ENCODE measurements at places on chromosomes 5 and 9. TPM values are rescaled to one million over a fixed set of nuclear protein-coding genes. Genes with fewer than 3 reads are reported as not detected.

The ARHGEF39 gene
- 0.59 TPM for total RNA-seq

The SYNPO gene
- total RNA-seq = 49.3 TPM

The SCGB3A2 gene
- not detected for total RNA-seq

DNA sequence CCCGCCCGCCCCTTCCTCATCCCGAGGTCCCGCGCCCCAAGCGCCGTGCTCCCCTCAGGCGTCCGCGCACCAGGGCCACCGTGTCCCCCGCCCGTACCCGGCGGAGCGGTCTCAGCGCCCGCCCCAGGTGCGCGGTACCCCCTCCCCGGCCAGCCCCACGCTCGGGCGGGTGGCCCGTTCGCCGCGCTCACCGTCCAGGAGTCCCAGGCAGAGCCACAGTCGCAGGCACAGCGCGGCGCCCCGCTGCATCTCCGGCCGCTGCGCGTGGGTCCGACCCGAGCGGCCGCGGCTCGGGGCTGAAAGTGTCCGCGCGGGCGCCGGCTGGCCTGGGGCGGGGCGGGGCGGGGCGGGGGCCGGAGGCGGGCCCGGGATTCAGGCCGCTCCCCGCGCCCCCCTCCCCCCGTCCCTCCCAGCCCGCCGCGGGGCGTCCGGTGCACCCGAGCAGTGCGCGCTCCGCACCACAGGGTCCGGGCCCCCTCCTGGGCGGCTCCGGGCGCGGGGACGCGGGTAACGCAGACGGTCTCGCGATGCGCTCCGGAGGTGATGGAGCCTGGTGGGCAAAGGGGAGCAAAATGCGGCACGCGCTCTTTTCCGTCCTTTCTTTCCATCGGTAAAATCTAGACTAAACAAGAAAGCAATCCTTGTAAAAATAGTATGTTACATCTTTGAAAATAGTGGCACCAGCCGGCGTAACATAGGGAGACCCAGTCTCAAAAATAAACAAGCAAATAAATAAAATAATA is at the start of gene FLT4:
TSS of gene FLT4 (minus strand) at position 304 of the 743 bp plus-strand sequence. CDS start at position 249, 55 bp downstream.
- no peak within 1 kb of the TSS for H3K27ac ChIP-seq
- H3K36me3 ChIP-seq = no peaks in the 10 kb centered on the region
- no peak for DNase-seq
- H3K4me1 ChIP-seq = peaks cover 15% of the 10 kb centered on the region
- H3K4me3 ChIP-seq = peak within 1 kb of the TSS; percentile 58

DNA sequence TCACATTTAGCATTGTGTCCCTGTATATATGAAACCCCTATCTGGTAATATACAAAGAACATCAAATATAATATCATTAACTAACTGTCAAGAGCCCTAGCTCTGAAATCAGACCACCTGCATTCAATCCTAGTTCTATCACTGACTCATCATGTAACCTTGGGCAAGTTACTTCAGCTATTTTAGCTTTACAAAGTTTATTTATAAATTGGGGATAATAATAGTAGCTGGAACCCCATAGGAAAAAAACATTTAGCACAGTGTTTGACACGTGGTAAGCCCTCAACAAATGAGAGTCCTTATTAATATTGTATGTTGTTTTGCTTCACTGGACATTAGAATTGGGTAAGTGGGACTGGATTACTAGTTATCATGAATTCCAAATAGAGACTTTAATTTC is 157.5 kb downstream of the EBF1 start:
- H3K27me3 ChIP-seq = no peaks in the 10 kb centered on the region
- H3K27ac ChIP-seq = peak overlapping the region; percentile 46
- H3K4me3 ChIP-seq = no peak overlapping the region
- H3K4me1 ChIP-seq = peaks cover 90% of the 10 kb centered on the region

DNA sequence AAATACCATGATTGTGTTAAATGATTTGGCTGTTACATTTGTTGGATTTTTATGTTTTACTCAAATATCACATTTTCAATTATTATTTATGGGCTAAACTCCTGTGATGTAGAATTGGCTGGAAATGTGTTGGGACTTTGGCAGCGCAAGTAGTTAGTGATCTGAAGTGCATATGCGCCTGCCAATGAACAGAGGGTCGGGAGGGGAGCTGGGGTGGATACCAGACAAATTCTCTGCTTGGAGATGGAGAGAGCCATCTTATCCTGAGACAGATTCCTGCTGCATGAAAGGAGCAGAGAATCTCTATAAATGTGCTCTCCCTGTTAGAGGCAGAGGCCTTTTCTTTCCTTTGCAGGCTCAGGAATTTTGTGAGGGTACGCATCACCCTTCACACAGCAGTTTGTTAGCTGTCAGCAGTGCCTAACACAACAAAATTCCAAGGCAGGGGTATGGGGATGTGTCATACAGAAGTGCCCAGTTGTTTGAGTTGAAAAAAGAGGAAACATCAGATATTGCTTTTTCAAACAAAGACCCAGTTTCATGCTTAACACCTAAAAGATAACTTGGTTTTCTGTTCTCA is 489.1 kb downstream of the CSNK1G3 start:
- no peak overlapping the region for H3K27ac ChIP-seq
- H3K4me3 ChIP-seq = no peak overlapping the region
- no peak for DNase-seq
- no peaks in the 10 kb centered on the region for H3K36me3 ChIP-seq
- no peaks in the 10 kb centered on the region for H3K4me1 ChIP-seq

All from activated B cell treated with CpG ODN at 0.5 μM for 24 hours (primary cell).